Fibroblast of skin of right quadriceps (primary cell): ENCODE measurements at places on chromosomes 1 and 21.

GRCh38 chr1:1137256-1138045 lies 21.6 kb upstream of the C1orf159 start:
- DNase-seq, result no peak

DNA sequence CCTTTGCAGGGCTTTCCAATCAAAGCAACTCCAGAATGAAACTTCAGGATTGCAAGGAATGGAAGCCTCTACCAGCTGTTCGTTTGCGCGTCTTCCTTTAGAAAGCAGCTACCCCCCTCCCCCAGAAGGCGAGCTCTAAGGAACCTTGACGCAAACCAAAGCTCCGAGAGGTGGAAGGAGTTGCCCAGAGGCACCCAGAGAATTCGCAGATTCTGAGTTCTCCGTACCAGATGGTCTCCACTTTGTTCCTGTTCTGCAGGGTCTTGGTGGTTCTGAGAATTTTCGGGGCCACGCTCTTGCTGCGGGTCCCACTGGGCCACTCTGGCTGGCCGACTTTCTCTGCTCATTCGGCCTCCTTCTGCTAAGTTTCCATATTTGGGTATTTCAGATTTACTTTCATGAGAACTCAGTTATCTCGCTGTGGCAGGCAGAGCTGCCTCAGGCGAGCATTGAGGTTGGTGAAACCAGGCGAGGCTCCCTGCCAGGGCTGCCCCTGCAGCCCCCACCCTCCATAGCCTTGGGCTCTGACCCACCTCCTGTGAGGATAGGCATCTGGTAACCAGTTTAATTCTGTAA lies 801 bp downstream of the TRAF5 start:
- peak; percentile 60 for DNase-seq

DNA sequence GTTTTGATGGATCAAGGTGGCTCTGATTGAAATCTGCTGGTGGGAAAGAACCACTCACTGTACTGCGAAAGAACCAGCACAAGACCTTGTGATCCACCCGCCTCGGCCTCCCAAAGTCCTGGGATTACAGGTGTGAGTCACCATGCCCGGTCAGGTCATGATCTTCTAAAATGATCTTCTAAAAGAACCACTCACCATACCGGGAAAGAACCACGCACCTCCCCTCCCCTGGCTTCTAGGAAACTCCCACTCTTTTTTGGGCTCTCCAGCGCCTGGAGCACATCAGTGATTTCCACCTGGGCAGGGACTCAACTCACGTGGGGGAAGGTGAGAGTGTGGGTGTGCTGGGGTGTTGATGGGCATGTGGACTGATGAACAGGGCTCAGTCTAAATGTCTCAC lies 7.9 kb upstream of the RAB7B start:
- no peak for DNase-seq

DNA sequence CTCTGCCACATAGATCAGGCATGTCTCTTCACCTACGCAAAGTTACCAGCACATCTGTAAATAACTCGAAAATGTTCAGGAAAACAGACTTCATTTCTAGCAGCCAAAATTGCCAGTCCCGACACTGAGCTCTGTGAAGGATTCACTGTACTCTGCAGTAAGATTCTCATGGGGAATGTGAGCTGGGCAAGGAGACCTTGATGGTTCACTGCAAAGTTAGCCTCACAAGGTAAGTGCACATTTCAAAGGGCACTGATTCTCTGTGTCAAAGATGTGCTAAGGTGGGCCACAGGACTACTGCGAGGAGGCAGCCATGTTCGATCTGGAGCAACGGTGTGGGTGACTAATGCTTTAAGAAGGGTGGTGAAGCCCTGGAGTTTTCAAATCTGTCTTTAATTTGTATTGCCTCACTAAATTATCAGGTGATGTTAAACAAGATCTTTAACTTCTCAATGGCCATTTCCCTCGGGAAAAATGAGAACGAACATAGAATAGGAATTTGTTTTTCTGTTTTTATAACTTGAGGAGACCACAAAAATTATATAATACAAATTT lies 25.2 kb downstream of the STPG1 start:
- peak; percentile 51 for DNase-seq
